Stimulated activated CD4-positive, alpha-beta T cell treated with anti-CD3 and anti-CD28 coated beads, Interleukin-4, amount 100 ng/mL, for 48 hours (primary cell): ENCODE measurements at places on chromosomes 5 and 9.

DNA sequence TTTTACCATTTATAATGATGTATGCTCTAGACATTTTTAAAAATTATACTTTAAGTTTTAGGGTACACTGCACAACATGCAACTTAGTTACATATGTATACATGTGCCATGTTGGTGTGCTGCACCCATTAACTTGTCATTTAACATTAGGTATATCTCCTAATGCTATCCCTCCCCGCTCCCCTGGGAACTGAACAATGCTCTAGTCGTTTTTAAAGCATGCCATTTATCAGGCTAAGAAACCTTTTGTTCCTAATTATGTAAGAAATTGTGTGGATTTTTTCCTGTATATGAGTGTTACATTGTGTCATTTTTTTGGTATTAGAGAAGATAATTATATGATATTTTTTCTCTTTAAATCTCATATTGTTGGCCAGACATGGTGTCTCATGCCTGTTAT is 72.8 kb upstream of the SGCD start:
- DNase-seq, result no peak

DNA sequence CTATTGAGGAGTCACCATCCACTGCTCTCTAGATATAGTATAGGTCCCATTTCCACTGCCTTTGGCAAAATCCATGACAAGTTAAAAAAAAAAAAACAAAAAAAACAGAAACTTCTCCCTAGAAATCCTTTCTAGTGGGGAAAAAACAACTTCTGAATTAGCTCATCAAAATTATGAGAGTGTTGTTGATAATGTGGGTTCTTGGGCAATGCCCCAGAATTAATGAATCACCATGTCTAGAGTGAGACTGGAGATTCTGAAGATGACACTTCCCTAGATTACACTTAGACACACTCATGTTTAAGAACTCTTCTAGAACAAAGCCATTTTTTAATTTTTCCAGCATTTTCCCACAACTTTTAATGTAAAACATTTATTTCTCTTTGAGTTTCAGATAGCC is 728.0 kb upstream of the C9orf72 start:
- DNase-seq, result no peak

- DNase-seq, result no peak
Measured at GRCh38 chr5:179377421-179378115, 32.3 kb upstream of the ADAMTS2 start.

DNA sequence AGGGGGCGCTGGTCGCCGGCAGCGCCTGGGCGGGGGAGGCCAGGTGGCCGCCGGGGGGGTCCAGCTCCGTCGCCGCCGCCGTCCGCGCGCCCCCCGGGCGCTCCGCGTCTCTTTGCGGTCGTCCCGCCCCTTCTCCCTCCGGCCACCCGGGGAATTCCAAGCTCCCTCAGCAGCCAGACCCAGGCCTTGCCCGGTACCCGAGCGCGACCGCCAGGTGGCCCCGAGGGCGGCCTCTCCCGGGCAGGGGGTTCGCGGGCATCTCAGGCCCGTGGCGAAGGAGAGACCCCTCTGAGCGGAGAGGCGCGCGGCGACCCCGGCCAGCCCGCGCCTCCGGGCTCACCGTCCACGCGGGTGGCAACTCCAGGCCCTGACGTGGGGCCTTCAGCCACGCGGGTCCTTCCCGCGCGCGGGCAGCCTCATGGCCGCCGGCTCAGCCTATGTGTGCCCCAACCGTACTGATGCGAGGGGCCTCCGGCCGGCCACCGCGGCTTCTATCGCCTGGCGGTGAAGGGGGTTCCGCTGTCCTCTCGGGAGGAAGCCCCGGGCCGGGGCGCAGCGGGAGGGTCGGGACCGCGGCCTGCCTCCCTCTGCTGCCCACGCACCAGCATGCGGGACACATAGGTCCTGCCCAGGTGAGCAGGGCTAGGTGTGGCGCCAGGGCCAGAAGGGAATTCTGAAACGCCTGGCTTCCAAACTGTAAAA is 529 bp upstream of the NRARP start:
- DNase-seq, result no peak

DNA sequence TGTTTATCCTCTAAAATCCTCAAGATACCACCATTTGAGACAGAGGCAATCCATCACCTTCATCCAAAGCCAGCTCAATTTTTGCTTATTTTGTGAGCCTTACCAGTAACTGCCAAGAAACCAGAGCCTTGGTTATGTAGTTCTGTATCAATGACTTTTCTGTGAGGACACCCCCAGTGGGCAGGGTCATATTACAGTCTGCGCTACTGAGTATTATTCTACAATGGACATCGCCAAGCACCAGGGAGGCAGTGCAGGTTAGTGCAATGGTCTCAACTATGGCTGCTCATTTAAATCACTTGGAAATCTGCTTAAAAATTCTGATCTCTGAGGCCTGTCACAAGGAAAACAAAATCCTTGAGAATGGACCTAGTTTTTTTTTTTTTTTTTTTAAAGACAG is 90.5 kb upstream of the NIPAL4 start:
- DNase-seq, result no peak

DNA sequence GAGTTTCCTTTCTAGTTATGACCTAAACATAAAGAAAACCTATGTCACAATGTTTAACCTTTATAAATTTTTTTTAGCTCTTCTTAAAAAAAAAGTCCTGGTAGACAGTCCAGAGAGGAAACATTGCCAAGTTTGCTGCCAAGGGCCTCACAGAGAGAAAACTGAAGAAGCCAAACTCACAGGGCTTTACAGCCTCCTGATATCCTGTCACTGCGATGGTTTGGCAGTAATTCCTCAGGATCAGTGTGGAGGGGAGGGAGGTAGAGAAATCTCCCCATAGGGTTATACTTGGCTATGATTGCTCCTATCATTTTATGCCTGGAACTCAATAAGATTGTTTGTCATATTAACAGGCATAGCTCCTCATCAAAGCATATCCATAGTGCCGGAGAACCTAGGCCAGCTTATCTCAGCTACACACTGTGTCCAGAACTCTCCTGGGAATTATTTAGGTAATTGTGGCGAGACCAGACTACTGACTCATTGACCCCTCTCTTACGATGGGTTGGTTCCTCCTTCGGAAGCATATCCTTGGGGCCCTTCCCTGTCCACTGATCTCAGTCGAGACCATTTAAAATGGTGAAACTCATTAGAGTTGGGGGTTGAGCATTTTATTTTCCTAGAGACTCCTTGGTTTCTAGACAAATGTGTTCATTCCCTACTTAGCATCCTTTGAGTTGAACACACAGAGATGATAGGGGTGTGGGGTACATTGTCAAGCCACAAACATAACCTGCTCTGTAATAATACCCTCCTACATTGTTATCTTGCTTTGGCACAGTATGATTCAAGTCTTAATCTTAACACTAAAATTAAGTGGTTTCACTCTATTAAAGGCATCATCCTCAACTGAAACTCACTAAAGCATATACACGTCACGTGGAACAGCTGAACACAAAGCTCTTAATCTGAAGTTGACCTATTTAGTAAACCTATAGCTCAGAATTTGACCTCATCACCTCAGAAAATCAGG is 53.4 kb upstream of the TMC1 start:
- no peak for DNase-seq

DNA sequence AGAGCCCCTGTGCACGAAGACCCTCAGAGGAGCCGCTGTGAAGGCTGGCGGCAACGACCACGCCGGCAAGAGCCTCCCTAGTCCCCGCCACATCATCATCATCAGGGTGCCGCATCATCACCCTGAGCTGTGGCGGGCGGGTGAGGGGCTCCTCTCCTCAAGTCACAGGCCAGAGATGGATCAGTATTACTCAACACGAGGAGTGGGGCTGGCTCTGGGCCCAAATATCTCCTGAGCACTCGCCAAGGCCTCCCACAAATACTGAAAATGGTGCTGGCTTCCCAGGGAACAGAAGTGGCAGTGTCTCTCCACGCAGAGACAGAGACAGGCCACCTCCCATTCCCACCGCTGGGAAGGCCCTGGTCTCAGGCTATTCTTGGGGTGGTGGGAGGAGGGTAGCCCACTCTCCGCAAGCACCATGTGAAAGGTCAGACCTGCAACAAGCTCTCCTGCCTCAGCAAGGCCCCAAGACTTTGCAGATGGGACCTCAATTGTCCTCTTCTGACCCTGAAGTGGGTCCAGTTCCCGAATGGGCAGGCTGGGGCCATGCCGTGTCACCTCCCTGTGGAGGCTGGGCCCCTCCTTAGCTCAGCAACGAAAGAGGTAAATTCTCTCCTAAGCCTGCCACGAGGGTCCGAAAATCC is 39.3 kb upstream of the ZNF354A start:
- no peak for DNase-seq

DNA sequence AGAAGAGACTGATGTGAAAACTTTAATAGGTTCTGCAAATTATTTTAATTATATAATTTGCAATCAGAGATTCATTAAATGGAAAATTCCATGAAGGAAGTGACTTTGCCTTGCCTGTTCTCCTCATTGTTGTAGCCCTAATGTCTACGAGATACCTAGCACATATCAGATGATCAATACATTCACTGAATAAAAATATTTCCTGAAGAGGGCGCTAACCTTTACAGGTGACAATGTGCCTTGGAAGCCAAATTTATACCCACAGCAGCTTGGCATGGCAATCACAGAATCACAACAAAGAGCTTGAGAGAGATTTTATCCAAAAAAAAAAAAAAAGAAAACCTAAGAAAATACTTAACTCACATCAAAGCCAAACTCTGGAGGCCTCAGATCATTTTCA is 17.4 kb downstream of the HAUS6 start:
- no peak for DNase-seq

DNA sequence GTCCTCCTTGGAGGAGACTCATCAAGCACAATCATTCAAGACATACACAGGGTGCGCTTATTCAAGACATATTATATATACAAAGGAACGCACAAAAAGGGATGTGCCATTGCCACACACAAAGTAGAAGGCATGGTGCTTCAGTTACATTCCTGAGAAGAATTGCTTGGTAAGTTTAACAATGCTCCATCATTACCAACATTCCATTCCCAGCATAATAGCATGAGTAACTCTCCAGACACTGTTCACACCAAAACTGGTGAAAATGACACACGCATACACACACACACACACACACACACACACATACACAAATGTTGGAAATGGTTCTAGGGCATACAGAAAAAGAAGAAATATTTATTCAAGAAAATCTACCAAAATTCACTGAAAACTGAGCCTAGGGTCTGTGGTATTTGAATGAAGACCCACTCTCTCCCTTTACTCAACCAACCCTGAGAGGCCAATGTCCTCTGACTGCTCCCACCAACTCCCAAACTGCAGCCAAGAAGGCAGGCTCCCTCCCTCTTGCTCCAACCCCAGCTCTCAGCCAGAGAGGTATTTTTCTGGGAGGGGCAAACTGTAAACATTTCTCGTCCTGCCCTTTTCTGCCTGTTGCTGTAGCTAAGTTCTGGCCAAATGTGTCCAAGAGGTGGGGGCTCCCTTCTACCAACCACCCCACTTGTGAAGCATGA is 19.9 kb downstream of the UGT3A1 start:
- no peak for DNase-seq

DNA sequence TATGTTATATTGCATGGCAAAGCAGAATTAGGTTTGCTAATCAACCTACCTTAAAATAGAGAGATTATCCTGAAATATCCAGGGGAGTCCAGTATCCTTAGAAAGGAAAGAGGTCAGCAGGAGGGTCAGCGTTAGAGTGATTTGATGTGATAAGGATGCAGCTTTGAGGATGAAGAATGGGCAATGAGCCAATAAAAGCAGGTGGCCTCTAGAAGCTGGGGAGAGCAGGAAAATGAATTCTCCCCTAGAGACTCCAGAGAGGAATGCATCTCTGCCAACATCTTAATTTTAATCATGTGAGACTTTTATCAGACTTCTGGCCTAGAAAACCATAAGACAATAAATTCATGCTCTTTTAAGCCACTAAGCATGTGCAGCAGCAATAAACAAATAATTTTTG is 65.7 kb upstream of the SYK start:
- DNase-seq, result no peak

GRCh38 chr5:158852622-158853021 is 247.1 kb downstream of the EBF1 start:
- no peak for DNase-seq

DNA sequence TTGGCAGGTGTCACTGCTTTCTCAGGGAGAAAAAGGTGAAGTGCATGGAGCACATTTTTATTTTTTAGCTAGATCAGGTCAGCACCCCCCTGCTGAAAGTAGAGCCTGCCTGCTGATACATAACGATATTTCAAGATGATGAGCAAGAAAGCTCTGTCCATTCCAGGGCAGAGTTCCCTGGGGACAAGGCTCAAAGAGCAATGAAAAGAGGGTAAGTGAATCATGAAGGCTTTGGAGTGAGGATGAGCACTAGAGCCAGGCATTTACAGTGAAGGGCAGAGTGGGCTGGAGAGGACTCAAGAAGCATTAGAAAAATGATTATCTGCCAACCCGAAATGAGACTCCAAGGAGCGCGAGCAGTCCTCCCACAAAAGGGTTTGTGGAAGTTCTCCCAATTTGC is 345.7 kb downstream of the TLE4 start:
- no peak for DNase-seq

- DNase-seq, result no peak
Measured at GRCh38 chr9:131740898-131741297, 1.0 kb upstream of the RAPGEF1 start.

GRCh38 chr5:52468976-52469375 is 318.7 kb upstream of the ITGA1 start:
- DNase-seq, result no peak

DNA sequence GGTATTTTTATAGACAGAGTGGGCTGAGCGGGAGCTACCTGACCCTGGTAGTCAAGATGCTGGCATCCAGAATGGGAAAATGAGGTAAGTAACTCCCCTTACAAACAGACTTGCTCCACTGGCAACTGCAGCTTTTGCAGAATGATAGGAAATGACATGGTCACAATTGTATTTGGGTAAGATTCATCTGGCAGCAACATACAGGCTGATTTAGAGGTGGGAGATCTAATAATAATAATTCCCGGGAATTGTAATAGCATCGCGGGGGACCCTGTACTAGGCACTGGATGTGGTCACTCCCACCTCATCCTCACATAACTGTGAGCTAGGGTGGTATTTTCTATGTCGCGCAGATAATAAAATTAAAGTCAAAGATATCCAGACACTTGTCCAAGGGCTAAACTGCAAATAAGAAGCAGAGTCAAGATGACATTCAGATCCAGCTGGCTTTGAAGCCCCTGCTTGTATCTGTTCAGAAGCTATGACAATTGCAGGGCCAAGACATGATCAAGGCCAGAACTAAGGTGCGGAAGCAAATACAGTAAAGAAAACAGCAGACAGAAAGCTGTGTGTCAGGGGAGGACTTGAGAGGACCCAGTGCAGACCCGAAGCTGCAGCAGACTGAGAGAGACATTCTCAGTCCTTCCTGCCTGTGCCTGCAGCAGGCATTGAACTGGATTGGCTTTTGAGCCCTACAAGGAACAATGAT is 507.2 kb downstream of the BNC2 start:
- DNase-seq, result no peak
